SK-MEL-5 (cell line): ENCODE measurements at places on chromosomes 4 and X.
A peak's percentile ranks its signal among the peaks of the same experiment; 100 is the strongest.

DNA sequence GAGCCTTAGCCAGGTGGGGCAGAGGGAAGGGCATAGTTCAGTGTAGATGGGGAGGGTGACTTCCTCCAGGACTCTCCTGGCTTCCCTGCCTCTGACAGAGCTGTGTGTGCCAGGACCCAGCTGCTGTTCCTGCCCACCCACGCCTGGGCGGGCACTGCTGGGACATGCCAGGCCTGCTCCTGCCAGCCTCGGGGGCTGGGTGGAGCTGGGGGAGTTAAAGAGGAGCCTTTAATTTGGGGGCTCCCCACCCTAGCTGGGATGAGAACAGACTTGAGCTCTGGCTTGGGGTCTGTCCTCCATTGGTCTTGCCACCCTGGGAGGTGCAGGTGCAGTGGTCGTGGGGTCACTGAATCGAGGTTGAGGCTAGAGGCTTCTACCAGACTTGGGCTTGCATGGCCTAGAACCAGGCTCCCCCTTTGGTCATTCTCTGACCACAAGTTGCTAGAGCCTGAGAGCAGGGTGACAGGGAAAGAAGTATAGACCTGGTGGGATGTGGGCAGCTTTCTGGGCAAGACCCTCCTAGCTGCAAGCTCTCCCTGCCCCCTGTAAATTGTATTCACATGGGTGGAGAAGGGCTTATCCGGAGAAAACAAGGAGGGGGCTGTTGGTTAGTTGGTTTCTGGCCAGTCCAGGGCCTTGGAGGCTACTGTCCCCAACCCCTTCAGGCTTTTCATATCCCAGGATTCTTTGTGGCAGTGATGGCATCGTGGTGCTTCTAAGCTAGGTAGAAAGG lies 5.7 kb downstream of the EFNB1 start:
- no peak for DNase-seq

DNA sequence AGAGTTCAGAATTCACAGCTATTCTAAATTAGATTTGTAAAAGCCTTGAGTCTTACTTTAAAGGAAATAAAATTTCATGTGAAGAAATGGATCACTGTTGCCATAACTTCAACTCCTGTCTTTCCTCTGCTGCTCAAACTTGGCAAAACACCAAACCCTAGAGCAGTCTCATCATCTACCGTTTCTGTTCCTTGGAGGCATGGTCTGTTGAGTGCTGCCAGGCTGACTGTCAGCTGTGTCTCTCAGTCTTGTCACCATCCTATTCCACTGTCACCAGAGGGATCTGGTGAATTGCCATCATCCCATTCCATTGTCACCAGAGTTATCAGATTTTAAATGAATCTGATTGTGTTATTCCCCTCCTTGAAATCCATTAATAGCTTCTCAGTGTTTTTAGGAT lies 55.6 kb downstream of the STIM2 start:
- no peak for DNase-seq

GRCh38 chr4:108148316-108148715 lies 20.4 kb downstream of the LEF1 start:
- DNase-seq = no peak

- peak; percentile 11 for DNase-seq
Observed at GRCh38 chr4:102730968-102731533, 29.7 kb downstream of the MANBA start.

DNA sequence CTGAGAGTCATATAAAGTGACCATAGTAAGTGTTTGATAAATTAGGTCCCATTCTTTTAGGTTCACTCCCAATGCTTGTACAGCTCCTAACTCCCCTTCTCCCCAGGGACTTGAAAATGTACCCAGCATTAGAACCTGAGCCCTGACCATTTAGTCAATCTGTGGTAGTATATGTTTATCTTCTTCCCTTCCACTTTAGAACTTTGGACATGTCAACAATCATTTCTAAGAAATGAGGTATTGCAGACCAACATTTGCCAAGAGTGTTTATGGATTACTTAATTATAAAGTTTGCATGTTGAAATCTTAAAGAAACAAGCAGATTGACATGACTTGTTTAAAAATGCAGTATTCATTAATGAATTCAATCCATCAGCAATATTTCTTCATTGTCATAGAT lies 26.0 kb downstream of the AFM start:
- DNase-seq = no peak

GRCh38 chrX:107713543-107714205 lies 61.9 kb downstream of the TSC22D3 start:
- DNase-seq = no peak

- DNase-seq = no peak
Observed at GRCh38 chrX:154049209-154050112, 29.8 kb upstream of the IRAK1 start.

DNA sequence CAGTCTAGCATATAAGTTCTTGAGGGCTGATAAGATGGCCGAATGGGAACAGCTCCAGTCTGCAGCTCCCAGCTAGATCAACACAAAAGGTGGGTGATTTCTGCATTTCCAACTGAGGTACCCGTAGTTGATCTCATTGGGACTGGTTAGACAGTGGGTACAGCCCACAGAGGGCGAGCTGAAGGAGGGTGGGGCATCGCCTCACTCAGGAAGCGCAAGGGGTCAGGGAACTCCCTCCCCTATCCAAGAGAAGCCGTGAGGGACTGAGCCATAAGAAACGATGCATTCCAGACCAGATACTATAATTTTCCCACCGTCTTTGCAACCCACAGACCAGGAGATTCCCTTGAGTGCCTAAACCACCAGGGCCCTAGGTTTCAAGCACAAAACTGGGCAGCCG lies 109.0 kb downstream of the RPS6KA6 start:
- no peak for DNase-seq

- DNase-seq = no peak
Observed at GRCh38 chr4:11072463-11072862, 356.2 kb downstream of the HS3ST1 start.

DNA sequence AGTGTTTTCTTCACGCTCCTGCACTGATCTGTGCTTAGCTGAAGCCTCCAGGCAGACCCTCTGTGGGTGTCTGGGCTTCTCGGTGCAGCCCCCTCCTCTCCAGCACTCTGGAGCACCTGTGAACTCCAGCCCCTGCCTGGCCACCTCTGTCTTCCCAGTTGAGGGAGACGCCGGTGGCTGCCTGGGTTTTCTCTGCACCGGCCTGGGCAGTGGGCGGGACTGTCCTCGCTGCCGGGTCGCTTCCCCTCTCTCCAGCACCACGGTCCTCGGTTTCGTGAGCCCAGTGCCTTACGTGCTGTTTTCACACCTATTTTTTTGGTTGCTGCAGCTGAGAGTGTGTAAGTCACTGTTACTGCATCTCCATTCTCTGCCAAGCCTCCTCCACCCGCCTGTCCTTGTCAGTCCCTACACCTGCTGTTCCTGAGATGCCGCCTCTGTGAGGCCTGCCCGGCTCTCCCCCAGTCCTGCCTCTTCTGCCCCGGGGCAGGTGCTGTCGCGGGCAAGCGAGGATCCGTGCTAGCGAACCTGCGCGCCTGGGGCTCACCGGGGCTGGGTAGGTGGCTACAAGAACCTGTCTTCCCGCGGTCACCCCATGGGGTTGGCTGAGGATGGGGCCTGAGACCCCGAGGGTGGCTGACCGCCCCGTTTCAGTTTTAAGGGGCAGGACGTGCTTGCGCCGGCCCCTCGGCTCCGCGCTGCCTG lies 2.4 kb upstream of the FGFRL1 start:
- DNase-seq = no peak

- DNase-seq = no peak
Observed at GRCh38 chr4:83080561-83080960, 34.0 kb downstream of the PLAC8 start.

GRCh38 chr4:100929758-100930157 lies 411.9 kb upstream of the EMCN start:
- DNase-seq = no peak

GRCh38 chr4:84661191-84661939 lies 78.4 kb downstream of the CDS1 start:
- DNase-seq = no peak

DNA sequence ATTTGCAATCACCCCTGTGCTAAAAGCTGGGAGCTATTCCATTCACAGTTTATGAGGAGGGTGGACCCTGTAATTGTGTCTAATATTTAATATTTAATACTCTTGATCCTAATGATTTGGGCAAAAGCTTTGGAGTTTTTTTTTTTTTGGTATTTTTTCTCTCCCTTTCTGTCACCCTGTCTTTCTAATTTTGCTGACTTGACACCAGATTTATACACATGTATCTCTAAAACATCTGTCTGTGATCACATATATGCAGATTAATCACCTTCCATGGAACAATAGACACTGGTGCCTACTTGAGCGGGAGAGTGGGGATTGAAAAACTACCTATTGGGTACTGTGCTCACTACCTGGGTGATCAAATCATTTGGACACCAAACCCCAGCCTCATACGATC lies 18.7 kb upstream of the ANTXR2 start:
- DNase-seq = no peak

- peak; percentile 21 for DNase-seq
Observed at GRCh38 chrX:128800138-128800537, 723.2 kb downstream of the SMARCA1 start.

GRCh38 chrX:79361192-79361870 lies 5.8 kb downstream of the ITM2A start:
- DNase-seq = no peak
